ENCODE measurements at places on chromosomes 1 and 21. TPM values are rescaled to one million over a fixed set of nuclear protein-coding genes. Genes with fewer than 3 reads are reported as not detected.

Gene DIO1
- 5.8 TPM for polyA plus RNA-seq

Gene TTC22
- 6.3 TPM for polyA plus RNA-seq

Gene CHIA
- not detected for polyA plus RNA-seq

Gene NLRP3
- 1.0 TPM for polyA plus RNA-seq

Gene MAN1A2
- 41.5 TPM for polyA plus RNA-seq

Gene MTFR1L
- 103 TPM for polyA plus RNA-seq
